ENCODE measurements at places on chromosomes 3 and 15.

DNA sequence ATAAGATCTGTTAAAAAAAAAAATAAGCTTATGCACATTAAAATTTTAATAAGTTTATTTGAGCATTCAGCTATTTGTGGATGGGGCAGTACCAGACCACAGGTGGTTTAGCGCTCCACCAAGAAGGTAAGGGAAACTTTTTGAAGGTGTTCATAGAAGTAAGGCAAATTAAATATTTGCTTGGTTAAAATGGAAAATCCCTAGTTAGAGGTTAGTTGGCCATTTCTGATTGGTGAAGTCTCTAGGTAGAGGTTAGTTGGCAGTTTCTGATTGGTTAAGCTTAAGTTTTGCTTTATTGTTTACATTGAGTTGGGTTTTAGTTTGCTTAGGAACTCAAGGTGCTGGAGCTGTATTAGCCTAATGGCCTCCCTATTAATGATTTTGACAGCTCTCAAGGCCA, 30.7 kb downstream of the SCN11A start:
- no peak for DNase-seq

DNA sequence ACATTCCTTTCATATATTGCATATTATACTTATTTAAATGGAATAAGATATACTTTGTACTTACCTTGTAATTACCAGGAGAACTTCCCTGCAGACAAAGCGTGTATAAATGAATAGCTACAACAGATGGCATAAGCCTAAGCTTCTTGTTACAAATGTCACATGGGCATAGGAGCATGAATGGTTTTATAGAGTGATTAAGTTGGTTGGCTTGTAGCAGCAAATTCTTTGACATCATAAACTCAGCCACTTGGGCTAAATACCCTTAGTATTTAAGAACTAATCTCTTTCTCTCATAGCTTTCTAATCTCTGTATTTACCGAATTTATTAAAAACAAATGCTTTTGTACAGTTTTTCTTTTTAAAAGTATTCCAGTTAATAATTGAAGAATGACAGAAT, at the start of gene UBAP1L:
TSS of gene UBAP1L (minus strand) at position 115 of the 400 bp plus-strand sequence. CDS start 8,985 bp downstream, outside the sequence.
- DNase-seq: no peak

GRCh38 chr3:39268549-39268900, 11.3 kb downstream of the CX3CR1 start:
- DNase-seq: no peak

DNA sequence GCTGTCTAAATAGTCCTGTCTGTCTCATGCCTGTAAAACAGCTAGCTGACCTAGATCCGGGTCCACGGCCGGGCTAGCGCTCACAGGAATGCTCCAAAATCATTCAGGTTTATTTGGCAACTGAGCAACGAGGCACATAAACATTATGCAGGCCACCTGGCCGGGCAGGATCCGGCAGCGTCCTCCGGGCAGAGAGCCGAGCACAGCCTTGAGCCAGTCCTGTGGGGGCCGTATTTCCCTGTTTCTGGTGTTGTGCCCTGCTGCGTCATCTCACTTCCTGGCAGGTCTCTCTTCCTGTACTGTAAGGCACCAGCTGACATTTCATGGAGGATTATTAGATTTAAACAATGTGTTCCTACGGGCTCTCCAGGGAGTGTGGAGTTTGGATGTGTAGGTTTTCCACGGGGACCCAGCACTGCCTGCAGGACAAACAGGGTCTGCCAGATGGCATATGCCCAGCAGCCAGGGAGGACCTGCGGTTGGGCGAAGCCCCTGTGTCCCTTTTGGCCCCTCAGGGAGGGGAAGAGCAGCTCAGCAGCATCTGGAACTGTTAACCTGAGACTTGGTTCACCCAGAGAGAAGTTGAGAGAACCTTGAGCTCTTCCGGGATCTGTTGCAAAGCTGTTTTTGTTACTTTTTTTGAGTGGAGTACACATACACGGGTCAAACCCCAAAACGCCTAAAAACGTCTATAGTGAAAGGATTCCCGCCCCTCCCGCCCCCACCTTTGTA, 16.6 kb upstream of the LRRK1 start:
- no peak for DNase-seq

DNA sequence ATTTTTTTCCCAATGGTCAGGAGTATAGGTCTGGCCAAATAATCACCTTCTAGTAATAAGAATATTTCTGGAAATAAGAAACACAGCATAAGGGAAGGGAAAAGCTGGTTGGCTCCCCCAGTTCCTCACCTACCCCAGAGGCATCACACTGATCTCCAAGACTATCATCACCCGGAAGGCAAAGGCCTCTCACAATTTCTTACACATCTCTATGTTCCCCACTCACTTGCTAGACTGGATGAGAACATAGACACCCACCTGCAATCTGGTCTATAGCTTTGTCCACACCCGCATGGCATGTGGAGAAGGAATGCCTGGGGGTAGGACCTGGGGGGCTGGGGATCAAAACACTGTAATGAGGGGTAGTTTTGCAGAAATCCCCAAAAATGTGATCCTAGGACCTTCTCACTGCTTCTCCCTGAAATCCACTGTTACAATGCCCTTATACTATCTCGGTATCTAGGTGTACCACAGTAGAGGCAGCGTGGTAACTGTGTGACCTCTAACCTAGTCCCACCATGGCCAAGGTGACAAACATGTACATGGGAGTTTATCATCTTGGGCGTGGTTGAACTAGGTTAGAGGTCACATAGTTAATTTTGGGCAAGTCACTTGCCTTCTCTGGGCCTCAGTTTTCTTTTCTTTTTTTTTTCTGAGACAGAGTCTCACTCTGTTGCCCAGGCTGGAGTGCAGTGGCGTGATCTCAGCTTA, 29.5 kb upstream of the NRROS start:
- DNase-seq: no peak

GRCh38 chr3:193972832-193973231, 163.1 kb upstream of the HES1 start:
- no peak for DNase-seq

DNA sequence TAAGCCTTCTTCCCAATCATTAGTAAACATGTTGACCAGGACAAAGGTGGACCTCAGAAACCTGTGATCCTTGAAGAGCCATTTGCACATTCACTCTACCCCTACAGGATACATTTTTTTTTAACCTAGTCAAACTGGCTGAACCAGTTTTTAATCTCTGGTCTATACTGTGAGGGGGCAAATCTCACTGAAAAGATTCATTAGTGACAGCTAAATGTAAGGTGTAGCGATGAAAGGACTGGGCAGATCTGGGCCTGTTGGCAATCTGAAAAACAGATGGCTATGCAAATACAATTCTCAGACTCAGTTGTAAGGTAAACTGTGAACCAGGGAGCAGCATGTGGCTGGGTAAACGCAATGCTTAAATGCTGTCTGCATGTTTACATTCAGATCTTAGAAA, 75.6 kb upstream of the SNTN start:
- DNase-seq: no peak

- DNase-seq: peak; percentile 70
Measured at GRCh38 chr15:73927476-73928240, 1.4 kb downstream of the LOXL1 start.

GRCh38 chr15:69172847-69173246, 12.4 kb downstream of the GLCE start:
- no peak for DNase-seq

GRCh38 chr15:68819495-68820294, 1.0 kb downstream of the ANP32A start:
- DNase-seq: no peak

GRCh38 chr3:108127301-108127988, 36.6 kb upstream of the CD47 start:
- DNase-seq: no peak

GRCh38 chr3:171788546-171789351, 21.5 kb downstream of the PLD1 start:
- no peak for DNase-seq

DNA sequence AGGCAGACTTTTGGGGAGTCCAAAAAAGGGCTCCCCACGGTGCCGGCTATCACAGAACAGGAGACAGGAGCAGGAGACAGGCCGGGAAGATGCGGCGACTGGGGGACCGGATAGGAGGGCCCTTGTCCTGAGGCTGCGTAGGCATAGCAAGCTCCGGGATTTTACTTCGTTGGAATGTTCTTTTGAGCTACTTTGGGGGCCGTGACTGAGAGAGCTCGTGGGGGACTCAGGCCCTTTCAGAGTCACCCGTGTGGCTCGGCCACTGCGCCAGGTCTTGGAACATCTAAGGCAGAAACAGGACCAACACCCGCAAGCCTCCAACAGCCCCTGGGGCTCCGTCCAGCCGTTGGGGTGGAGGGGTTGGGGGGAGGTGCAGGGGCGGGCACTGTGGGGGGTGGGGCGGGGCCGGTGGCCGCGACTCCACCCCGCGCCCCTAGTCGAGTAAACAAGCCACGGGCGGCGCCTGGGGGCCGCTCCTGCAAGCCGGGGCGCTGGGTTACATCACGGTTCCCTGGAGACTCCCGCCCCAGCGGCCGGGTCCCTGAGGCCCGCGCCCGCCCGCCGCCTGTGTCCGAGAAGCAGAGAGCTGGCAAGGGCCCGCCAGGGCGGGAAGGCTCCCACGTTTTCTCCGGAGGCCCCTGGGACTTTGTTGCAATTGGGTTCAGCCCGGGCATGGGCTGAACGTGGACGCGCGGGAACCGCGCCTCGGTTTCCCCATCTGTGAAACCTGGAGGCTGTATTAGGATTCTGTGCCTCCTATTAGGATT, 23.3 kb upstream of the C15orf39 start:
- peak; percentile 7 for DNase-seq

GRCh38 chr3:54349691-54350090, 227.3 kb downstream of the CACNA2D3 start:
- DNase-seq: no peak

GRCh38 chr15:91294795-91295194, 194.7 kb downstream of the SV2B start:
- no peak for DNase-seq

DNA sequence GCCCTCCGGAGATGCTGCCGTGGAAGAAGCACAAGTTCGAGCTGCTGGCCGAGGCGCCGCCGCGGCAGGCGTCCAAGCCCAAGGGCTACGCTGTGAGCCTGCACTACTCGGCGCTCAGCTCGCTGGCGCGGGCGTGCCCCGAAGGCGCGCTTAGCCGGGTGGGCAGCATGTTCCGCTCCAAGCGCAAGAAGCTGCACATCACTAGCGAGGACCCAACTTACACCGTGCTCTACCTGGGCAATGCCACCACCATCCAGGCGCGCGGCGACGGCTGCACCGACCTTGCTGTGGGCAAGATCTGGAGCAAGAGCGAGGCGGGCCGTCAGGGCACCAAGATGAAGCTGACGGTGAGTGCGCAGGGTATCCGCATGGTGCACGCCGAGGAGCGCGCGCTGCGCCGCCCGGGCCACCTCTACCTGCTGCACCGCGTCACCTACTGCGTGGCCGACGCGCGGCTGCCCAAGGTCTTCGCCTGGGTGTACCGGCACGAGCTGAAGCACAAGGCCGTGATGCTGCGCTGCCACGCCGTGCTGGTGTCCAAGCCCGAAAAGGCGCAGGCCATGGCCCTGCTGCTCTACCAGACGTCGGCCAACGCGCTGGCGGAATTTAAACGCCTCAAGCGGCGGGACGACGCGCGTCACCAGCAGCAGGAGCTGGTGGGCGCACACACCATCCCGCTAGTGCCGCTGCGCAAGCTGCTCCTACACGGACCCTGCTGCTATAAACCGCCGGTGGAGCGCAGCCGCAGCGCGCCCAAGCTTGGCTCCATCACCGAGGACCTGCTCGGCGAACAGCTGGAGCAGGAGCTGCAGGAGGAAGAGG, 1.3 kb downstream of the FAM43A start:
- DNase-seq: peak; percentile 15

DNA sequence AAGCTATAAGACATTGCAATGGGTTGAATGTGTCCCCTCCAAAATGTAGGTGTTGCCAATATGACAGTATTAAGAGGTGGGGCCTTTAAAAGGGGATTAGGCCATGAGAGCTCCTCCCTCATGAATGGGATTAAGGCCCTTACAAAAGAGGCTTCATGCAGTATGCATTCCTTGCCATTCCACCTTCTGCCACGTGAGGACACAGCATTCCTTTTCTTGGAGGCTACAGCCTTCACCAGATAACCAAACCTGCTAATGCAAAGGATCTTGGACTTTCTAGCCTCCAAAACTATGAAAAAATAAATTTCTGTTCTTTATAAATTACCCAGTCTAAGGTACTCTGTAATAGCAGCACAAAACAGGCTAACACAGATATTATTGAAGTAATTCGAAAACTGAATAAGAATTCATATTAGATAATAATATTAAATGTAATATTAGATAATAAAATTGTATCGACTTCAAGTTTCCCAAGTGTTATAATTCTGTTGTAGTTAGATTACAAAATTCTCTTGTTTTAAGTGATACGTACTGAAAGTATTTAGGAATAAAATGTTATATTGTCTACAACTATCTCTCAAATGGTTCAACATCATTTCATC, 29.4 kb upstream of the ATP8B4 start:
- no peak for DNase-seq

GRCh38 chr3:9497821-9498565, 55.6 kb downstream of the LHFPL4 start:
- peak; percentile 42 for DNase-seq

DNA sequence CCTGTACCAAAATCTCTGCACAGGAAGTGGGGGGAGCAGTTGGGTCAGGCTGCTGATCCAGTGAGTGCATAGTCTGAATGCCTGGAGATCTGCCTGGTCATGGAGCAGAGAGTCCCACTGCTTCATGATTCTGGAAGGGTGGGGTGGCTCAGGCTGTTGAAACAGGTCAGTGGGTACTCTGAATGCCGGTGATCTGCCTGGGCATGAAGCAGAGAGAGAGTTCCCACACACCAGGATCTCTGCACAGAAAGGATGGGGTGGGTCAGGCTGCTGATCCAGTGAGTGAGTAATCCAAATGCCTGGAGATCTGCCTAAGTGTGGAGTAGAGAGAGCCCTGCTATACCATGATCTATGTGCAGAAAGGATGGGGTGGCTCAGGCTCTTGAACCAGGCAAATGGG, 16.1 kb upstream of the GCSAM start:
- no peak for DNase-seq

GRCh38 chr15:52220937-52221660, 29.9 kb upstream of the GNB5 start:
- no peak for DNase-seq

GRCh38 chr15:37289109-37289765, 188.9 kb upstream of the MEIS2 start:
- DNase-seq: no peak

GRCh38 chr15:43370310-43370974, 401 bp downstream of the ZSCAN29 start:
- DNase-seq: no peak

DNA sequence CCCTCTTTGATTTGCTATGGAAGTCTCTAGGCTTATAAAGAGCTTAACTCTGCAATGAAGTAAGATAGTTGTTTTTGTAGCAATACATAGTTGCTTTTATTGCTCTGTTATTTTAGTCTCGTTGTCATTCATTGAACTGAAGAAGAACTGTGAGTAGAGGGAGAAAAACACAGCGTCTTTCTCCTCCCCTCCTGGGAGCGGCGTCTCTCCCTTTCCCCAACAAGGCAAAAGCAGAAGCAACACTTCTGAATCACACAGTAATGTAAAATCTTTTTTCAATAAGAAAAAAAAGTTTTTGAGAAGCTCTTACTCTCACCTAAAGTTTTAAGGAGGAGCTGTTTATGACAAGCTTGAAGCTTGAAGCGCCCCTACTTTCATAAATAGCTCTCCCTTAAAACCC, 119.3 kb upstream of the SLC7A14 start:
- no peak for DNase-seq

Data from head of caudate nucleus (tissue), 42 donors.